ENCODE measurements at places on chromosomes 16 and 17.
A peak's percentile ranks its signal among the peaks of the same experiment; 100 is the strongest.

DNA sequence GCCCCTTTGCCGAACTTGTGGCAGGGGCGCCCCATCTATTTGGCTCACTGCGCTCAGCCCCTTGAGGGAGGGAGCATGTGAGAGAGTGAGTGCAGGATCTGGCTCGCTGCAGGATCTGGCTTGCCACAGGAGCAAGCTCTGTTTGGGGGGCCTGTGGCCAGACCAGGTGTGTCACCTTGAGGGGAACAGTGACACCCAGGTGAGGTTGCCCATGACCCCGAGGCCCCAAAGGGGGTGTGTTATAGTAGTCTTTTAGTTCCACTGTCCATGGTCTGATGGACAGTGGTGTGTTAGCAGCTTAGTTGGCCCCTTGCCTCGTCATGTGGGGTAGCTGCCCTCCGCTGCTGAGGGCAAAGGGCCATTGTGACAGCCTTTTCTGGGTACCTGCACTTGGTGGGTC, 41.6 kb downstream of the CCDC42 start:
- DNase-seq, result no peak

DNA sequence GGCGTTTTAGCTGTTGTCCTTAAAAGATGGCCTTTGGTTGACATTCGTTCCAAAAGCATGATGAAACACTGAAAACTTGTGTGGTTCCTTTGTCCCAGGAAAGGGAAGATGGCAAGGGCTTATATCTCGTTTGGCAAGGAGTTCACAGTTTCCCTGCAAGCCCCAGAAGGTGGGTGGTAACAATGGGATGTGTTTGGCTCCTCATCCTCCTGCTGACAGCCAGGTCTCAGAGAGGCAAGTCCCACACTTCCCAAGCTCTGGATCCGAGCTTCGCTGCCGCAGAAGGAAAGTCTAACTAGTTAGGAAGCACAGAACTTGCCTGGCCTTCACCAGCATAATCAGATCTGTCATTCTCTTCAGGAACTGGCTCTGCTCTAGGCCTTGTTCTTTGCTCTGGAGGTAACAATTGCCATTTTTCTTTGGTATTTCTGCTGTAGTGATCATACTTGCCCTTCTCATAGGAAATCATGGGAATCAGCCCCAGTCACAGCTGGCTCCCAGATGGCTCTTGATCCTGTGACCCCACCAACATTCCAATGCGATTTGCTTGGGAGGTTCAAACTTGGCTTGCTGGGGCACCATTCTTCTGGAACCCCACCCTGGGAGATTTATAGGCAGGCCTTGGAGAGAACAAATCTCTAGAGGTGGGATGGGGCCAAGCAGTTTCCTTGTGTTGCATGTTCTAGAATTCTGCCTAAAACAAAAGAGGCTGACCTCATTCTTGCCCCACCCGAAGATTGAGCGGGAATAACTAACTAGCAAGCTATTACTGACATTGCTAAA, 17.9 kb downstream of the KPNA2 start:
- DNase-seq, result no peak

DNA sequence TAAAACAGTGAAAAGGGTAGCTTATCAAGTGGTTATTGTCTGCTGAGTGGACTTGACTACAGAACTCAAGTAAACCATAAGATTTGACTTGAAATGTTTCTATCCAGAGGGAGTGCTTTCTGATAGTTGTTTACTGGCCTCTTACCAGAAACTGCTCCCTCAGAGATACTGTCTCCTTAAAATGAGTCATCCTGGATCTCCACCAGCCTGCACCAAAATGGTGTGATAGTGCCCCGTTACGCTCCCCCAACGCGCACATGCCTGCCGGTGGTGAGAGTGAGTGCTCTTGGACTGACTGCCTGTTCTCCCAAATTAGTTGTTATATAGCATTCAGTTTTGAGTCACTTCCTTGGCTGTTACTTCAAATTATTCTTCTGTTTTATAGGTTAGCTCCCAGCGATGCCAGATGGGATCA, 22.9 kb downstream of the PRCD start:
- no peak for DNase-seq

- no peak for DNase-seq
Measured at GRCh38 chr17:13595599-13595899, 6.2 kb downstream of the HS3ST3A1 start.

GRCh38 chr17:32490101-32490482, 3.3 kb downstream of the CDK5R1 start:
- DNase-seq, result no peak

- DNase-seq, result no peak
Measured at GRCh38 chr17:79272666-79273219, 198.1 kb downstream of the ENGASE start.

GRCh38 chr17:44565866-44566443, 8.7 kb downstream of the FZD2 start:
- DNase-seq, result no peak

DNA sequence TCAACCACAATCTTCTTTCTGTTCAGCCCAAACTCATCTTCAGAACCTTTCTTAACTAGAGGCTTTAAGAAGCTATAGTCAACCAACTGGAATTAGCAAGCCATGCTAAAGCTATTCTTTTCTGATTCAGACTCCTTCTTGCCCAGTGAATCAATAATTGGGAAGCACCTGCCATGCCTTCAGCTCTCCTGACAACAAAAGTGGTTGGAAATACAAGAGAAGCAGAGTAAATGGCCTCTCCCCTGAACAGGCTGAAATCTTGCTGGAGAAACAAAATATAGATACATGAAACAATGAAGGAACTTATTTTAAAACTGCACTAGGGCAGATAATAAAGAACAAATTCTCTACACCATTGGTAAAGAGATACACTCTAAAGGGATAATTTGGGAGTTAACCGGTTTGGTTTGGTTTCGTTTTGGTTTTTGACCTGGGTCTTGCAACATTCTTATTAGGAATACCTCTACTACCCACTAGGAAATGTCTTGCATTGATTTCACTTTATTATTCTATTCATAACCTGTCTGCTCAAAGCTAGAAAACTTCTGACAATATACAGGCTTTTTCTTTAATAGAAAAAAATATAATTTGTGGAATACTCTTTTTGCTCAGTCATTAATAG, 173.6 kb upstream of the DYNLRB2 start:
- no peak for DNase-seq

GRCh38 chr17:7831233-7831632, 2.8 kb upstream of the KDM6B start:
- no peak for DNase-seq

DNA sequence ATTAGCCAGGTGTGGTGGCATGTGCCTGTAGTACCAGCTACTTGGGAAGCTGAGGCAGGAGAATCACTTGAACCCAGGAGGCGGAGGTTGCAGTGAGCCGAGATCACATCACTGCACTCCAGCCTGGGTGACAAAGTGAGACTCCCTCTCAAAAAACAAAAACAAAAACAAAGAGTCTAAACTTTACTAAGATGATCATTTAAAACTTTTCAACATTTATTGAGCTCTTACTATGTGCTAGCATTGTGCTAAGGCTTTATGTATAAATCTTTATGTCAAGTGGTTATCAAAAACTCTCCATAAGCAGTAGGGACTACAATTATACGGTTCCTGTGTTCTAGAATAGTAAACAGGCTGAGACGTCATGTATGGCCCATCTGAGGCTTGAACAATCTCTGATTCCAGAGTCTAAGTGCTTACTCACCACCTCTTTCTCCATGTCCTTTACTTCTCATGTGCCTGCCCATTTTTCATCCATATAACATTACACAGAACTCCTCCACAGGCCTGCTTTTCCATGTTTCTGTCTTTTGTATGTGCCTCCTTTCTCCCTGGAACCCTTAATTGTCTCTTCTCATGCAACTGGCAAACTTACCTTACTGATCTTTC, 66.7 kb downstream of the NUP88 start:
- no peak for DNase-seq

- DNase-seq, result no peak
Measured at GRCh38 chr17:37322826-37323561, 52.8 kb upstream of the C17orf78 start.

GRCh38 chr17:78722246-78722761, 59.8 kb downstream of the CYTH1 start:
- no peak for DNase-seq

- peak; percentile 11 for DNase-seq
Measured at GRCh38 chr17:50198026-50198669, 3.3 kb downstream of the COL1A1 start.

DNA sequence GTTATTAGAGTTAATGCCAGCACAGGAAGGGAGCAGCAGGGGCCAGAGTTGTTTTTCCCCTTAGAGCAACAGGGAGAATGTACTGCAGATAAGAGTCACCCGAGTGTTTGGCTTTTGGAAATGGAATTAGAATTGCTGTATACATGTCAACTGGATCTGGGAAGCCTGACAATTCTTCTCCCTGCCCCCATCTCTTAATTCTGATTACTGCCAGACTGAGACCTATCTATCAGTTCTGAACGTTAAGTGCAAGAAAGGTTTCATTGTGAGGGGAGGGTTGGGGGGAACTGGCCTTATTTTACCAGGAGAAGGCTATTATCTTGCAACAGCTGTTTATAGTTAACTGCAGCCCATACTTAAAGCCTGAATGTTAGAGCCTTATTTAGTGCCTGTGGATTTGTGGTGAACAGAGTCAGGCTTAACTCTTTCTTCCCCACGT, 424.5 kb upstream of the CDH11 start:
- DNase-seq, result no peak

DNA sequence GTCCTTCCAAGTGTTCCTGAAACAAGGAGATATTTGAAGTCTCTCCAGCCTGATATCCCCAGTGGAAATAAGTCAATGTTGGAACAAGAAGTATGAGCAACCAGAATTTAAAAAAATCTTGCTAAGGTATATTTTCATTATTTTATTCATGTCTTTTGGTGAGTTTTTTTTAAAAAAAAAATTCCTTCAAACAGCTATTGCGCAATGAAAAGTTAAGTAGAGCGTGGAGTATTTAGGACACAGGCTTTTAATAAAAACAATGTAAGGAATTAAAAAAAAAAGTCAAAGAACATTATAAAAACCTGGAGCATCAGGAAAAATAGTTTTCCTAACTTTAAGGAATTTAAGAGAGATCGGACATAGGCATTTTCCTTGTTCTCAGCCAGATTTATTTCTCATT, 940.4 kb downstream of the KCNJ2 start:
- no peak for DNase-seq

DNA sequence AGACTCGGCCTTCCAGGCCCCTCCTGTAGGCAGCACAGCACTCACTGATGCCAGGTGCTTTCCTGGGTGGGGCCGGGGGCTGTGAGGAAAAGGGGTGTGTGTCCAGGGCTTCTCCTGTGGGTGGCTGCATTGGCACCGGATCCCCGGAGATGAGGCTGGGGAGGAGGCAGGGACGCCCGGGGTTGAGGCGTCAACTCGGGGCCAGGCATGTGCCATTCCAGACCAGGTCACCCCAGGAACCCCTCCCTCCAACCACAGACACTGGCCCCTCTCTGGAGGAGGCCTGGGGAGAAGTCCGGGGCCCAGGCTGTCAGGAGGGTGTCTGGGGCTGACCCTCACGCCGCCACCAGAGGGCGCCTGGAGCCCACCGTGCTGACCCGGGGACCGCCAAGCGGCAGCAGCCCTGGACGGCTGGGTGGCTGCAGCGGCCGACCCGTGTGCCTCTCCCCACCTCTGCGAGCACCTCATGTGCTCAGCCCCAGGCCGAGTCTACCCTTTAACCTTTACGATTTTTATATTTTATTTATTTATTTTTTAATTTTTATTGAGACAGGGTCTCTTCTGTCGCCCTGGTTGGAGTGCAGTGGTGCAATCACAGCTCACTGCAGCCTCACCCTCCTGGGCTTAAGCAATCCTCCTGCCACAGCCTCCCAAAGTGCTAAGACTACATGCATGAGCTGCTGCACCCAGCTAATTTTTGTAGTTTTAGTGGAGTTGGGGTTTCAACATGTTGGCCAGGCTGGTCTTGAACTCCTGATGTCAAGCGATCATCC, 3.2 kb upstream of the METRN start:
- no peak for DNase-seq

GRCh38 chr17:63853260-63853659, 10.8 kb upstream of the SMARCD2 start:
- DNase-seq, result no peak

DNA sequence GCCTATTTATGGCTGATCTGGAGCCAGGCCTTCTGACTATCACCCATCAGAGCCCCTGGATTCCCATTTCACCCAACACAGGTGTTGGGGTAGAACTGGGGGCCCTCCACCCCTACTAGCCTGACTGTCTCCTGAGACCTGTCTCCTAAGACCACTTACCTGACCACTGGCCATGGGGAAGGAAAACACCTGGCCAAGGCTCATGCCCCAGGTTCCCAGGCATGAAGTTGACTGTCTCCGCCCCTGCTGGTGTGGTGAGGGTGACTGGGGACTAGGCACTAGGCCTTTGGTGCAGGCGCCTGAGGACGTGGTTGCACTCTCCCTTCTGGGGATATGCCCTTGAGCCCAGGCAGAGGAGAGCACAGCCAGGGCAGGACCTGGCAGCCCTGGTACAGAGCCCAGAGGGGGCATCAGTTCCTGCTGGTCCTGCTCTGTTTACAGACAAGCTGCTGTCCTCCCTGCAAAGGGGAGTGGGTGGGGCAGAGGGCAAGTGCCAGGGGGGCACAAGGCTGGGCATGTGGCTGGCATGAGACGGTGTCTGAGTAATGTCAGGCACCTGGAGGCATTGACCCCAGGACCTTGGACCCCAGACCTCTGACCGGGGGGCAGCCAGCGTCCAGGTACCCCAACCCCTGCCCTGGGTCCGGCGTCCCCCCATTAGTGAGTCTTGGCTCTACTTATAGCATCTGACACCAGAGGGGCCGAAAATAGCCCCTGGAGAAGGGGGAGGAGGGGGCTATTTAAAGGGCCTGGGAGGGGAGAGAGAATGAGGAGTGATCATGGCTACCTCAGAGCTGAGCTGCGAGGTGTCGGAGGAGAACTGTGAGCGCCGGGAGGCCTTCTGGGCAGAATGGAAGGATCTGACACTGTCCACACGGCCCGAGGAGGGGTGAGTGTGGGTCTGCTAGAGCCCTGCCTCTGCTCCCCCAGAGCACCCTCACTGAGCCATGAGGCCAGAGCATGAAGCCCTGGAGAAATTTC, at the start of gene TCAP:
TCAP (plus strand) TSS at position 769 of the 981 bp plus-strand sequence; CDS start at position 780, 11 bp downstream.
- no peak for DNase-seq

- DNase-seq, result no peak
Measured at GRCh38 chr17:81537343-81537855, 9.2 kb downstream of the FSCN2 start.

DNA sequence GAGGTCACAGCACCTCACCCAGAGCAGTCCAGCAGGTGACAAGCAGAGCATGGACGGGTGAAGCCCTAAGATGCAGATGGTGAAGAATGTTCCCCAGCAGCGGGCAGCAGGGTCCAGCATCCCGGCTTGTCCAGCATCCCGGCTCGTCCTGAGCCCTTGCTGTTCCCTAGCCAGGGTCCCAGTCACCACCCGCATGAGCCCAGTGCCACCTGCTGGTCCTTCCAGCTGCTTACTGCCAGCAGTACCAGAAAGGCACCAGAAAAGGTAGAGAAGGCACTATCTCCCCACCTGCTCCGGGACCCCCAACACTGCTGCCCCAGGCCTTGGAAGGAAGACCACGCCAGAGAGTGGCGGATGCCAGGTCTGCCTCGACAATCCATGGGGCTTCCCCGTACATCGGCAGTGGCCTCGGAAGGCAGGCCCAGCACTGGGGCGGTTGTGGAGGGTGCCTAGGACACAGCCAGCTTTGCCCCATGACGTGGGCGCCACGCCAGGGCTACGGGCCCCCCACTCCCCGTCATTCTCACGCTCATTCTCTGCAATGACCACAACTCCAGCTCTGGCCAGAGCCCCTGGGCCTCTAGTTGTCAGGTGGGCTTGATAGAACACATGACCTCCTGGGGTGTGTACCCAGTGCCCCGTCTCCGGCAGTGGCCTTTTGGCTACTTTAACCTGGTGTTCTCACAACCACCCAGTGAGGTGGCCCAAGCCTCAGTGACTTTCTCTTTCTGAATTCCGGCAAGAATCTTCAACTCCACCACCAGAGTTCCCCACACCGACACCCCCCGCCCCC, 1.4 kb downstream of the CENPX start:
- peak; percentile 38 for DNase-seq

Data from LNCaP clone FGC (cell line).